ENCODE measurements at places on chromosomes 3 and 15.

DNA sequence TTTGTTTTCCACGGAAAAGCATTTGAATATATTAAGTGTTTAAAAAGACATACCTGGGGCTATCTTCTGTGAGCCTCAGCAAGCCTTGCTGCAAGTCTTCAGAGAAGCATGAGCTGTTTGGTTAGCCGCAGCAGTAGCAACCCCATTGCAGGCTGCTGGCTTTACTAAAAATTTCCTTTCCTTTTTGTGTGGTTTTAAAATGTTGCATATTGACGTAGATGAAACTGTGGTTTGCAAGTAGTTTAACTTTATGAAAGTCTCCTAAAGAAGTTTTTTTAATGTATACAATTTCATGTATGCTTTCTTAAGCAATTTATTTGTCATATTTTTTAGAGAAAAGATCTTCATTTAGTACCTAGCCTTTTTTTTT, at the start of gene GPR171:
Gene GPR171, minus strand, starts transcription at position 166 of the 370 bp plus-strand sequence. CDS start 3,830 bp downstream, outside the sequence.
- no peak for DNase-seq

DNA sequence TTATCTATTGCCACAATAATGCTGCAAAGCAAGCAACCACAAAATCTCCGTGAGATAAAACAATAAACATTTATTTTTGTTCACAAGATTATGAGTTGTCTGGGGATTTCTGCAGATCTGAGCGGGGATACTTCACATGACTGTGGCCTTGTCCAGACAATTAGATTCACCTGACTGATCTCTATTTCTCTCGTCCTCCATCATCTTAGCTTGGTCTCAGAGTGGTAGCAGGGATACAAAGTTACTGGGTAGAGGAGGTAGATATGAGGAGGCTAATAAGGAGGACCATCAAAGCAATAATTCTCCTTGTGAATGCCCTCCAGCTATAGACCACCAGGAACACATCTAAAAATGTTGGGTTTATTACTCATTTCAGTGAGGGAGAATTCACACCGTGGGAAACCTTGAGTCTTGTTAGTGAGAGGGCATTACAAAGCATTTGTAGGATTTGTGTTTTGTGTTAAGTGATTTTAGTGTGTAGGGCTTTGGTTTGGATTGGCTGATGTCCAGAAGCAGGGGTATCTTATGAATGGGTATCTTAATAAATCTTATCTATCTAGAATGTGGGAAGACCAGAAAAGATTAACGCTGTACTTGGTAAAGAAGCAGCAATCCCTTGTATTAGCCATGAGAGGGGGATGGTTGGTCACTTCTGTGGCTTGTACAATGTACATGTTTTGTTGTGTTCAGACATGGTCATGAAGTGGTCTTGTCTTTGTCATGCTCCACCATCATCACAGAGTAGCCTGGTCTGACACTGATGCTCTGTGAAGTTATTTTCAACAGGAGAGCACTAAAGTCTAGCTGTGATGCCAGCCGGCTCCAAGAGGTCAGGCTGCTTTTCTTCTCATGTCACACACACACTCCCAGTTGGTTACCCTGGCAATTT, 287.6 kb upstream of the STT3B start:
- DNase-seq, result no peak

DNA sequence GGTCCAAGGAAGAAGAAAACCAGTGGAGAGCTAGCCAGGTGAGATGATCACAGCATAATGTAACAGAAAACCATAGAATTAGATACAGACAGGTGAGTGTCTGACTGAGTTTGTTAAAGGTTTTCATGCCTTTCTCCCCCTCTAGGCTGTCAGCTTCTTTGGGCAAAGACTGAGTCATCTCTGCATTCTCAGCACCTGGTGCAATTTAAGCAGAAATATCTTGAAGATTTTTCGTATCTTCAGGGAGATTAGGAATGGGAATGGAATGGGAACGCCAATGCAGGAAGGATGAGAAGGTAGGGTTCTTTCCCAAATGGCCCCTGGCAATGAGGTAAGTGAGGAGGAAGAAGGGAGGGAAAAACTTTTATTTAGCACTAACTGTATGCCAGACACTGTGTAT, 122.0 kb upstream of the SLC7A14 start:
- DNase-seq, result no peak

- DNase-seq, result no peak
These were observed 22.3 kb downstream of the IL5RA start for GRCh38 chr3:3087716-3088465.

DNA sequence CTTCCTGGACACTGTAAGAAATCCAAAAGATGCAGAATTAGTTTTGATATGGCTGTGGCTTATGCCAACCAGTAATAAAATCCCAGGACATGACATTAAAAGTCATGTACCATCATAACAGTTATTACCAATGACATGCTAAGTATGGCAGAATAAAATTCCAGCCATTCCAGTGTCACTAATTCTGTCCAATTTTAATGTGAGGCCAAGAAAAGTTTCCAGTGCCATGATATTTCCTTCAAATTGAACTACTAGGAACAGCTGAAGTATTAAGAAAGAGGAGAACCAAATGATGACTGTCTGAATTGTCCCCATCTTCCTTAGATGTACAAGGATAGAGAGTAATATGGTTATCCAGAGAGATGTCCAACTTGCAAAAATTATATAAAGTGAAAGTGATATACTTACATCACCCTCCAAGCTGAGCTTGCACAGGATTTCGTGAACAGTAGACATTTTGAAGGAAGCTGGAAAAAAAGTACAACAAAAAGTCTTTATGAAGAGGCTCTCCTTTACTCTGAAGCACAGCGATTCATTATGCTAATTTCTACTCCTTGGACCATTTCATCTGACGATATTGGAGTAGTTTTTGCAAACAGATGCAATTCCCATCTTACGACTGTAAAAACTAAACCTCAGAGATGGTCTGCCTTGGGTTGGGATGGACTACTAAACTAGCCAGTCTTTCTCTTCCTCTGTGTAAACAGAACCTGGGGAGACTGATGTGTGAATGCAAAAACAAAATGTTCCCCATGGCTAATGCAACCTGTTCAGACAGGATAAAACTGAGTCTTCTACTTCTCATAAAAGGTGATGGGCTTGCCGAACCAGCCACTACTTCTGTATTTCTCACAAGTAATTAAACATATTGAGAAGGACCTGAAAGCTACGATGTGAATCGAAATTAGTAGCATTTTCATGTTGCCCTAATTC, 11.9 kb downstream of the ANXA2 start:
- DNase-seq, result no peak

- no peak for DNase-seq
These were observed 497.0 kb upstream of the TBL1XR1 start for GRCh38 chr3:177694316-177694715.

DNA sequence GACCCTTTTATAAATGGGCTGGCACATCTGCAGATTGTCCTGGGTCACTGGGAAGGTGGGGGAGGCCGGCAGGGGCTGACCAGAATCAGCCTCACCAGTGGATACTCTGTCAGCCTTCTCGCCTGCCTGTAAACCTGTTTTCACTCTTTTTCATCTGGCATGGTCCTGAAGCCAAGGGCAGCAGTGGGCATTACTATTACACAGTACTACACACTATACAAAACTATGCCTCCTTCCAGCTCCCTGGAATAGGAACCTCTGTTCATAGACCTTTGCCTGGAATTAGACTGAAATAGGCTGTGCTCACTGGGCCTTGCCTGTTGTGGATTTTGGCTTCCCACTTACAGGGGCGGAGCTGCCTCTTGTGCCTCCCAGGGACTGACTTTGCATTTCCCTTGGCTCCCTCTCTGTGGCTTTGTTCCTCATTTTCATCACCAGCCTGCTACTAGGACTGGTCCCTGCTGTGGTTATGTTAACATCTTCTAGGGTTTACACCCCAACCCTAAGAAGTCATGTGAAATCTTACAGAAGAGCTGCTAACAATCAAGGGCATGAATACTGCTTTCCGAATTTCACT, 120.7 kb downstream of the FNDC3B start:
- DNase-seq, result no peak

- DNase-seq, result no peak
These were observed 48.6 kb downstream of the CHST2 start for GRCh38 chr3:143167969-143168854.

DNA sequence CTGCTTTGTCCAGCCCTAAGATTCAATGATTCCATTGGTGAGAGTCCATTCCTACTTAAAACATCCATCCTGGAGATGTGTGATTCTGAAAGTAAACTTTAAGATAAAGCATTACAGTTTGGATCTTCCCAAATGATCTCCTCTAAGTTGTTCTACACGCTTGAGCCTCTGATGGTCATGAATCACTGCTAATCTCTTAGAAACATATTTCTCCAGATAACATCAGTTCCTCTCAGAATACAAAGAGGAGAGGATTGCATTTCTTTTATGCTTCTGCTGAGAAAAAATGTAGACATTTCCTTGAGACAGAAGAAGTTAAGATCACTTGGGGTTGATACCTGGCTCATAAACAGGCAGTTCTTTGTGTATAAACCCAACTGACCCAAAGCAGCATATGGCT, 281.2 kb upstream of the DPH6 start:
- DNase-seq, result no peak

GRCh38 chr15:48494631-48495030, 150.9 kb downstream of the FBN1 start:
- no peak for DNase-seq

DNA sequence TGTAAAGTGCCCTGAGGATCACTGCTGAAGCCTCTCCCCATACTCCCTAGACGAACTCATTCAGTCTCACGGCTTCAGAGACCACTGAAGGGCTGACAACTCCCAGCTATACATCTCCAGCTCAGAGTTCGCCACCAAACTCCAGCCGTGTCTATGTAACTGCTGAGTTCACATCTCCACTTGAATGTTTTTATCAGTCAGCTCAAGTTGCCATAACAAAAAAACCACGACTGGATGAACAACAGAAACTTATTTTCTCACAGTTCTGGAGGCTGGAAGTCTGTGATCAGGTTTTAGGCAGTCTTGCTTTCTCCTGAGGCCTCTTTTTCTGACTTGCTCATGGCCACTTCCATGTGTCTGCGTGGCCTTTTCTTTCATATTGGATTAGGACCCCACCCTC, 223.0 kb upstream of the LRRFIP2 start:
- DNase-seq, result no peak

DNA sequence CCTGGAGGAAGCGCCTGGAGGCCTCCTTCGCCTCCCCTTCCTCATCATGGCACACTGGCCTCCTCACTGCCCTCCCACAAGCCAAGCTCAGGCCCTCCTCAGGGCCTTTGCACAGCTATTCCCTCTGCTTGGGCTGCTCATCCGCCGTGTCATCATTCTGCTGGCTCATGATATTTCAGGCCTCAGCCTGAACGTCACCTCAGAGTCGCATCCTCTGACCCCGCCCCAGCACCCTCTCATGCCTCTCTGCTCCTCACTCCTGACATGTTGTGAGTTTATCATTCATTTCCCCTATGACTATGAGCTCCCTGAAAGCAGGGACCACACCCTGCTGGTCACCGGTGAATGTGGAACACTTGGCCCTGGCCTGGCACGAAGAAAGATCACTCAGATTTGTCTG, 20.7 kb upstream of the POC1A start:
- DNase-seq, result no peak

- DNase-seq, result no peak
These were observed 179.3 kb upstream of the CHRM5 start for GRCh38 chr15:33788906-33789540.

- DNase-seq, result no peak
These were observed 14.1 kb downstream of the CMTM6 start for GRCh38 chr3:32488474-32489008.

GRCh38 chr3:10514407-10515069, 9.2 kb upstream of the ATP2B2 start:
- no peak for DNase-seq

- no peak for DNase-seq
These were observed 306.4 kb upstream of the ROPN1 start for GRCh38 chr3:124298301-124298700.

DNA sequence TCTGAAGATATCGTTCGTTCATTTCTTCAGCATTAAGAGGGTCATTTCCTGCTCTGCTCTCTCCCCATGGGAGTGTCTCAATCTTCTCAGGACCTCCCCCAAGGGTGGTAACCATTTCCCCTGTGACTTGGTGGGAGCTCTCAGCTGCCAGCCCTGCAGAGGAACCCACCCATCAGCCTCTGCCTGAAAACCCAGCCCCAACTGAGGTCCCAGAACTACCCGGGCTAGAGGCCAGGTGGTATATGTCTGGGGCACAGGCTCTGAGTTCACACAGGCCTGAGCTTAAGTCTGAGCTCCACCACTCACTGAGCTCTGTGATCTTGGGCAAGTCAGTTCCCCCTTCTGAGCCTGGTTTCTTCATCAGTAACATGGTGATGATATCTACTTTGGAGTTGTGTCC, 10.0 kb upstream of the ATP2B2 start:
- no peak for DNase-seq

DNA sequence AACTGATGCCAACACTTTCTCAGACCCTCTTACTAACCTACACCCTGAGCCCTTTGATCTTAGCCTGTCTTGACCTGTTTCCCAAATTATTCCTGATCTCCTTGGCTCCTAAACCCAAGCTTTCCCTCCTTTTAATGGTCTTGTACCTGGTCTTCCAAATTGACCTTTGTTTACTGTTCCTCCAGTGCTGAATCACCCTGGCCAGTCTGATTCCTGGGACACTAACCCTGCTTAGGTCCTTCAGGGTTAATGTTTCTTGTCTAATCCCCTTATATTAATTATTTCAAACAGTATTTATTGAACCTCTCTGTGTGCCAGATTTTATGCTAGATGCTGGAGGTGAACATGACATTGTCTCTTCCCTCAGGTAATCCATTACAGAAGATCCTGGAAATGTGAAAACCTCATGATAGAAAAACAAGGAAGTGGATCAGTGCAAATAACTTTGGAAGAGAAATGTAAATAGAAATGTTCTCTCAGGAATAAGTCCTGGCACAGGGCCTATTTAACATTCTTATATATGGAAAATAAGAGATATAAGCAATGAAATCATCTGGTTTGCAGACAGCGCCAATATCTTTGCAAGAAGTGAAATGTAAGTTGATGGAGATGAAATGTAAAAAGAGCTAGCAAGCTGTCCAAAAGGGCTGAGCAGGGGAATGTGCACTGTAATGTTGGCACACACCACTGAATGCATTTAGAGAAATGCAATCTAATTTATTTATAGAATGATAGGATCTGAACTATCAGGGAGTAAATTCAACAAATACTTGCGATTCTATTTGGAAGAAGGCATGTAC, 20.7 kb downstream of the HGD start:
- no peak for DNase-seq

DNA sequence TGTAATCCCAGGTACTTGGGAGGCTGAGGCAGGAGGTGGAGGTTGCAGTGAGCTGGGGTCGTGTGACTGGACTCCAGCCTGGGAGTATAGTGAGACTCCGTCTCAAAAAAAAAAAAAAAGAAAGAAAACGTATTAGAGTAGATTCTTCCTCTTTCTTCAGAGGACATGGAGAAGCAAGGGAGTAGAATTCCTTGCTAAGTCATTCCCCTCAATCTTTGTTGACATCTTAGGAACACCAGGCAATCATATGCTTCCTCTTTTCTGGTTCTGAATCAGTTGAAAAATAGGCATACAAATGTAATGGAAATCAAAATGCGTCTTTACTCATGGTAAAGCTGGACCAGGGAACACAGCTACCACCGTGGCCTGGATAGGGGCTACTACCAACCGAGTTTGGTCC, 38.3 kb upstream of the ATOSA start:
- no peak for DNase-seq

DNA sequence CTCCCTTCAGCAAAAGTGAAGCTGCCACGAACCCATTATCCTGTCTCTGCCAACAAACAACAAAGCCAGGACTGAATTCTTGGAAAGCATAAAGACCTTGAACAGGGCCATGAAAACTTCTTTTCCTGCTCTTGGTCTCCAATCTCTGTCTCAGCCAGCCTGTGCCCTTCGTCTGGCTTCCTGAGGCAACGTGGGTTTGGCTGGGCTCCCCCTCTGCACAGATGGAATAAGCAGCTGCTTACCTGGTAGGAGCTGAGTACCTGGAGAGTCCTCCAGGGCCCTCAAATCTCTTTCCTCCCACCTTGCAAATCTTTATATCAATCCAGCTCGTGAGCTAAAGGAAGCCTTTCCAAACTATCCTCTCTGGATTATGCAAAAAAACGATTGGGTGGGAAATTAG, 97.6 kb upstream of the PSMD6 start:
- no peak for DNase-seq

Data from liver (tissue), 10 donors.